ENCODE measurements at places on chromosomes 3 and 15. TPM values are rescaled to one million over a fixed set of nuclear protein-coding genes. Genes with fewer than 3 reads are reported as not detected.

DNA sequence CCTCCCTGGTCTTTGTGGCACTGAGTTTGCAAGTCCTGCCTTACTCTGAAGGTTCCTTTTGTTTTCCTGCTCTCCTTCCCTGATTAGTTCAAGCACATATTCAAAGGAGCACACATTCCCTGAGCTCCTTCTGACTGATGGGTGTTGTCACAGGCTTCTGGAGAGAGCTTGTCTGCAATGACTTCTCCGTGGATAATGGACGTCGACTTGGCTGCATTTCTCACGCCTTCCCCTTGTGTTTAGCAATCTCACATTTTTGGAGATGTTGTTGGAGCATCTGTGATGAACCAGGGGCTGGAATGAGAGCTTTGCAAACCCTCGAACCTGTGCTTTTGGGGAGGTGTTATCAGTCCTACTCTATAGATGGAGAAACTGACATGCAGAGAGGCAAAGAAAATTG lies 375.4 kb upstream of the PROK2 start:
- no peak overlapping the region for H3K4me3 ChIP-seq
- H3K4me1 ChIP-seq: no peaks in the 10 kb centered on the region
- H3K27ac ChIP-seq: no peak overlapping the region
- DNase-seq: no peak
- no peaks in the 10 kb centered on the region for H3K36me3 ChIP-seq

GRCh38 chr3:14687360-14687759 lies 12.4 kb downstream of the C3orf20 start:
- H3K27ac ChIP-seq: no peak overlapping the region
- no peaks in the 10 kb centered on the region for H3K27me3 ChIP-seq
- H3K36me3 ChIP-seq: no peaks in the 10 kb centered on the region
- no peak overlapping the region for H3K4me3 ChIP-seq

GRCh38 chr3:148309390-148310035 lies 388.2 kb upstream of the AGTR1 start:
- no peaks in the 10 kb centered on the region for H3K27me3 ChIP-seq
- H3K4me1 ChIP-seq: no peaks in the 10 kb centered on the region
- DNase-seq: no peak
- H3K36me3 ChIP-seq: no peaks in the 10 kb centered on the region
- H3K27ac ChIP-seq: no peak overlapping the region

DNA sequence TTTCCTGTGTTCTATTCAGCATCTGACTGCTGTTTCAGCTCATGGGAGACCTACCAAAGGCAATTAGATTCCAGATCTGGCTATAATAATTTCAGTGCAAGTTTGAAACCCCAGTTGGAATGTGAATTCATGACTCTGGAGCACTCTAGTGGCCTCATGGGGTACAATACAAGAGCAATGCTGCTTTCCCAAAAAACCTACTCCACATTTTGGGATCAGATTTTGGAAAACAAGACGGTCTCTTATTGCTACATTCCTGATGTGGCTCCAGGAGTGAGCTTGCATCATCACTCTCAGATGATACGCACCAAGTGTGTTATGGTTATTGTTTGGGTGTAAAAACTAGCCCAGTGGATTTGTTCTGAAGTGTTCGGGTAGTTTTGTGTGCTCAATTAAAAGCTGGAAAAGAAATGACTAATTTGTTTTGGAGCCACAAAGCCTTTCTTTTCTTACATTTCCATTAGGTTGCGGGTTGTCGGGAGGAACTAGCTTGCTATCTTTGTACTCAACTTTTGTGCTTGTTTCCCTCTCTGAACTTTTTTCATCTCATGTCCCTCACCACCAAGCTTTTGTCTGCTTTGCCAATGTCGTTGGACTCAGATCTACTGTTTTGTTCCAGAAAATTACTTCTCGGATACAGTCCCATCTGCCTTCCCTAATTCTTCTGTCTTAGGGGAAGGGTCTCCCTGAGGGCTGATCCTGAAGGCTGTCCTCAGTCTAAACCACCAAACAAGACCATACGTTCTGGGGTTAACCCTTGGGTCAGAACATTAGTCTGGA lies 272.1 kb downstream of the BBX start:
- H3K27ac ChIP-seq: peak overlapping the region; percentile 29
- H3K27me3 ChIP-seq: no peaks in the 10 kb centered on the region
- no peak overlapping the region for H3K4me3 ChIP-seq
- H3K36me3 ChIP-seq: peaks cover 29% of the 10 kb centered on the region
- no peak for DNase-seq

- peak overlapping the region; percentile 37 for H3K27ac ChIP-seq
- H3K27me3 ChIP-seq: no peaks in the 10 kb centered on the region
- no peaks in the 10 kb centered on the region for H3K36me3 ChIP-seq
- DNase-seq: no peak
- peaks cover 24% of the 10 kb centered on the region for H3K4me1 ChIP-seq
These were observed 427.2 kb downstream of the OCA2 start for GRCh38 chr15:27671819-27672437.

GRCh38 chr15:45827275-45827674 lies 192.4 kb downstream of the SQOR start:
- no peak overlapping the region for H3K27ac ChIP-seq
- no peaks in the 10 kb centered on the region for H3K36me3 ChIP-seq
- no peaks in the 10 kb centered on the region for H3K27me3 ChIP-seq
- DNase-seq: no peak
- no peaks in the 10 kb centered on the region for H3K4me1 ChIP-seq

DNA sequence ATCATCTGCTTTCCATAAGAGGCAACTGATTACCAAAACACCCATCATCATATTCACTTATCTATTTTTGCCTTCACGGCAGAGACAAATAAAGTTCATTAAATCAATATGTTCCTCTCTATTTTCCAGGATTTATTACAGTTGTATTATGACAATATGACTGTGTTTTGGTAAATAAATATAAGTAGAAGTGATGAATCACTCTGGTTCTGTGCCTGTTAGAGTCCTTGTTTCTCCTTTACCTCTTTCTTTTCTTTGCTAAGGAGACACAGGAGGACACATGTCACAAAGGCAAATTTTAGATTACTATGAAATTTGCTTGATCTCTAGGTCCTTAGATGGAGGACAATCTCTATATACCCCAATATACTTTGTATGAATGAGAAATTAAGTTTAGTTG lies 152.6 kb upstream of the PLSCR5 start:
- H3K36me3 ChIP-seq: no peaks in the 10 kb centered on the region
- no peaks in the 10 kb centered on the region for H3K4me1 ChIP-seq
- H3K27ac ChIP-seq: no peak overlapping the region
- no peak for DNase-seq

DNA sequence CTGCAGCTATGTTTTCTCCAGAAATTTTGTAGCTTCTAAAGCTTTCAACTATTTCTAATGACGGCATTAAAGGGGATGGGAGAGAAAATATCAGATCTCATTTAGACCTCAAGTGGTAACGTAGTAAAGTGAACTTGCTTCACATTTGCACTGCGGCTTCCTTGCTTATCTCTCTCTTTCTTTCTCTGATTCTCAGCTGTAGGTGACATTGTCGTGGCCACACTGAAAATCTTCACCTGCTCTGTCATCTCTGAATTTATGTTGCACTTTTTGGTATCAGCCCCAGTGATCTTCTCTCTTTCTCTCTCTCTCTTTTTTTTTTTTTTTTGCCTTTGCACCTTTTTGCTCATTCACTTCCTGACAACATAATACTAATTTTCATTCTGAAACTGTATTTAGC lies 254.1 kb upstream of the SATB1 start:
- no peak overlapping the region for H3K4me3 ChIP-seq
- H3K27me3 ChIP-seq: no peaks in the 10 kb centered on the region
- H3K4me1 ChIP-seq: no peaks in the 10 kb centered on the region
- H3K27ac ChIP-seq: no peak overlapping the region

Gene LRRIQ4
- total RNA-seq: not detected

DNA sequence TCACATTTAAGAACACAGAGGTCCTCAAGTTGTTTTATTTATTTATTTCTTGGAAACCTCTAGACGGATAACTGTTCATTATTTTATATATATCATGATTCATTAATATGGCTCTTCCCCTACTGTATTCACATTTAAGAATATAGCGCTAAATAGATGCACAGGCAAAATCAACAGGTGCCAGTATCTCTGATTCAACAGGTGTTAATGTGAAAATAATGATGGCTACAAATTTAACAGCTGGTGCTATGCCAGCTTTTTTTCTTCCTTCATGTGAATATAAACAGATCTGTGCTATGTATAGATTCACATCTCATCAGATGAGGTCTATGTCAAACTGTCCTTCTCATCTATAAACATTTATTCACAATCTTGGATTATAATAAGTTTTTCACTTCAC lies 218.5 kb upstream of the NR2F2 start:
- H3K36me3 ChIP-seq: no peaks in the 10 kb centered on the region
- peaks cover 6% of the 10 kb centered on the region for H3K4me1 ChIP-seq
- no peak overlapping the region for H3K4me3 ChIP-seq

DNA sequence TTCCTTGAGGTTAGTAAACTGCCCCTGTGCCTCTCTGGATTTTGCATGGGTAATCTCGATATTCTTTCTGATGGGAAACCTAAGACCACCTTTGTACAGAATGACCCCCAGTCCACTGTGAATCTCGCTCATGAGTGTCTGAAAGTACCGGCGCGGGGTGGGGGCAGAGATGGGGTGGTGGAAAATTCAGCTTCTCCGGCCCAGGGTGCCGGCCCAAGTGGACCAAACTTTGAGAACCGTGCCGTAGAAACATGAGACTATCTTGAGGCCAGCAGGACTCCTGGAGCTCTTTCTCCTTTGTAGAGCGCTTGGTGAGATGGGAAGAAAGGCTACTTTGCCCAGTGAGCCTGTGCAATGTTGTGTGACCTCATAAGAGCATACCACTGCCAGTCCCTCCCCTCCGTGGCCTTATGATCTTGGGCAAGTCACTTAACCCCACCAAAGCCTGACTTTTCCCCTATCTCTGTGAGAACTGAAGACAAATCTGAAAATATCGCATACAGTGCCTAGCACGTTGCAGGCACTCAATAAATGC lies 40.4 kb upstream of the VEPH1 start:
- H3K36me3 ChIP-seq: no peaks in the 10 kb centered on the region
- peaks cover 14% of the 10 kb centered on the region for H3K4me1 ChIP-seq
- H3K4me3 ChIP-seq: peak overlapping the region; percentile 41
- no peak overlapping the region for H3K27ac ChIP-seq
